ENCODE measurements at places on chromosomes 6 and 20.
A peak's percentile ranks its signal among the peaks of the same experiment; 100 is the strongest.

DNA sequence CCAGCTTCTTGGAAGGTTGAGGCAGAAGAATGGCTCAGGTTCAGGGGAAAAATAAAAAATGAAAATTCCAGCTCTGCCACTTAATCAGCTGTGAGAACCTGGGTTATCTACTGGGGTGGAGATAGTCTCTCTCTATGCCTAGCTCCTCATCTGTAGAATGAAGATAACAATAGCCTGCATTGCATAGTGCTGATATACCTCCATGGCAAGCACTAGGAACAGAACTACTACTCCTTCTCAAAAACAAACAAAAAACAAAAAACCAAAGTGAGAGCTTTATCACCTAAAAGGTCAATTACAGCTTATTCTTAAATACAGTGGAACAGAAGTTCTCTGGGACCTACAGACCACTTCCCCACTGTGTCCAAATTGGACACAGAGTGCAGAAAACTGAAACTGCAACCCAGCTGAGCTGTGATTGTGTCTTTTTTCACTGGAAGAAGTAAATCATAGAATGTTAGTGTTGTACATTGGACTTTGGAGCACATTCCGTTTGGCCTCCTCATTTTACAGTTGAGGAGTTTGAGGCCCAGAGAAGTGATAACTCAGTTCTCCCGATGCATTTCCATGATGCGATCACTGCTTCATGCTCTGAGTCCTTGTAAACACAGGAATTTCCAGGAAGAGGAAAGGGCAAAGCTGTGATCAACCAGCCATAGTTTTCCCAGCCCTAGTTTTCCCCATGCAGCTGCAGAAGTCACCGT, 23.3 kb downstream of the MTFR2 start:
- no peak for DNase-seq

GRCh38 chr6:107956181-107956580, 1.8 kb downstream of the SEC63 start:
- DNase-seq, result no peak

DNA sequence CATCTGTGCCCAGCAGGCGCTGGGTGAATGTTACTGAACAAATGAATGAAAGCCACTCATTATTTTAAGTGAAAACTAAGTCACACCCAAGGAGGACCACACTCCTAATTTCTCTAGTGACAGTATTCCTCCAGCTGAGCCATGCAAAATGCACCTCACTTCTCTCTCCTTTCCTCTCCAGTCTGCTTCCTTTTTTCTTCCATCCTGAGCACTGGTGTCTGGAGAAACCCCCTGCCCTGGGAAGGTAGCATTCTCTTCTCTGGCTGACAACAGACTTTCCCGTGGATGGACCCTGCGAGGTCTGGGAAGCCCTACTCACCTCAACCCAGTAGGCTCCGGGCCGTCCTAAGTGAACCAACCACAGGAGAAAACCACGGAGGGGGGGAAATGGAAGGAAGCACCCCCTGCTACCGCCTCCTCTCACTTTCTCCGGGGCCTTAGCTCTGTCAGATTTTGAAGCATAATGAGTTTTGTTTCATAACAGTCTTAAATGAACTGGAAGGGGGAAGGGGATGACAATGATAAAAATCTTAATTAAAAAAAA, 22.6 kb downstream of the TRERF1 start:
- no peak for DNase-seq

DNA sequence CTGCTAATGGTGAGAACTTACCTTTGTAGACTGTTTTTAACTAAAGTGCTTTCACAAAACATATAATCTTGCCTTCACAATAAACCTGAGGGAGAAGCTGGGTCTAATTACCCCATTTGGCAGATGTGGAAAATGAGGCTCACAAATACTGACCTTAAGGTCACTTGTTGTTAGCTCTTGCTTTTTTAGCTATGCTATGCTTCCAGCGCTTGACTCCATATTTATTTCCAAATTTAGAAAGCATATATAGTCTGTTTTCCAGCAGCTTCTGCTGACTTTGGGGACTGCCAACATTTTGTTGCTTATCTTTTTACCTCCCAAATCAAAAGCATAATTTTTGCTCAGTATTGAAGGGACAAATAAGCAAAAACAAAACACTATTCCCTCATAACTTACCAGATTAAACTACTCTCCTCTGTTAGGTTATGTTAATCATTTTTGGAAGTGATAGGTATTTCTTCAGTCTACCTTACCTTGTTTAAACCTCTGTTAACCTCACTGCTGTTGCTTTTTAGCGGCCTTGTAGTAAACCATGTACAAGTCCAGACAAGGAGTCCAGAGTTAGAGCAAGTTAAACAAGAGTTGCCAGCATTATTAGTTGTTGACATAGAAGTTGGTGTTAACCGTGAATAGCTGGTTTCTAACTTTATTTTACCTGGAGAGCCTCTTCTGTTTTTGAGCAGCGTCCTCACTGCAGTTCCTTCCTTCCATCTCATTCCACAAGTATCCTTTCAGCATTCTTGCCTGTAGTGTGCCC, 4.9 kb upstream of the BTBD3 start:
- DNase-seq, result no peak

DNA sequence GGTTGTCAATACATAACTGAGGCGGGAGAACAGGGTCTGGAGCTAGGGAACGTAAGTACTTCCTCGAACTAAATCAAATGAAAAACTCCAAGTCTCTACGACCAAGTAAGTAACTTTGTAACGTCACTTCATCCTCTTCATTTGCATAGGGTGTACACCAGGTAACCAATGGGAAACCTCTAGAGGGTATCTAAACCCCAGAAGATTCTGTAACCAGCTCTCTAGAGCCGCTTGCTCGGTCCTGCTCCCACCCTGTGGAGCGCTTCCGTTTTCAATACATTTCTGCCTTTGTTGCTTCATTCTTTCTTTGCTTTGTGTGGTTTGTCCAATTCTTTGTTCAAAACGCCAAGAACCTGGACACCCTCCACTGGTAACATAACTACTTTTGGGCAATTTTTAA, 133.5 kb upstream of the TMEM170B start:
- DNase-seq, result no peak

DNA sequence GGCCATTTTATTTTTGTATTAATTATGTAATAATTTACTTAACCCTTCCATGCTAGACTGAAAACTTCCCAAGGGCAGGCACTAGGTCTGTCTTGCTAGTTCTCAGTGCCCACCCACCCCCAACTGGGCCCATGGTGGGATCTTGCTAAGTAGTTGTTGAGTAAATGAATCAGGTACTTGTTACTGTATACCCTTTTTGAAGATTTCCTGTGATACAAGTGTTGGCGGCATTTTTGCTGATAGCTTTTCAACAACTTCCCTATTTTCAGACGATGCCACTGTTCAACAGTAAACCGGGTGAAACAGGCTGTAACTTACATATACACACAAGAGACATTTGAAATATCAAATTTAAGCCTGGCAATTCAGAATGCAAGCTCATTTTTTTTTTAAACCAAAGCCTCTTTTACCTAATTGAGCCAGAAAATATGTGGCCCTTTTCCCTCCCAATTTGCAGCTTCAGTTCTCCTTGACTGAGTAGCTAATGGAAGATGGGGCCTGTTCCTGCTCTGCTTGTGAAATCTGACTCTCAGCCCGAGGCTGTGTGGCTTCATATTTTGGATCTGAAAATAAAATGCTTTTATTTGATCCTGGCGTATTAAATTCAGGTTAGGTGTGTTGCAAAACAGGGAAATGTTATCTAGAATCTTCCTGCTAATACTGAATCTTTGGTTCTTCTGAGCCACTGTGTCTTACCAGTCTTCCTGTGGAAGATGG, 288.3 kb downstream of the NRN1 start:
- no peak for DNase-seq

- no peak for DNase-seq
These were observed 112.5 kb downstream of the FAM217A start for GRCh38 chr6:3966426-3966825.

DNA sequence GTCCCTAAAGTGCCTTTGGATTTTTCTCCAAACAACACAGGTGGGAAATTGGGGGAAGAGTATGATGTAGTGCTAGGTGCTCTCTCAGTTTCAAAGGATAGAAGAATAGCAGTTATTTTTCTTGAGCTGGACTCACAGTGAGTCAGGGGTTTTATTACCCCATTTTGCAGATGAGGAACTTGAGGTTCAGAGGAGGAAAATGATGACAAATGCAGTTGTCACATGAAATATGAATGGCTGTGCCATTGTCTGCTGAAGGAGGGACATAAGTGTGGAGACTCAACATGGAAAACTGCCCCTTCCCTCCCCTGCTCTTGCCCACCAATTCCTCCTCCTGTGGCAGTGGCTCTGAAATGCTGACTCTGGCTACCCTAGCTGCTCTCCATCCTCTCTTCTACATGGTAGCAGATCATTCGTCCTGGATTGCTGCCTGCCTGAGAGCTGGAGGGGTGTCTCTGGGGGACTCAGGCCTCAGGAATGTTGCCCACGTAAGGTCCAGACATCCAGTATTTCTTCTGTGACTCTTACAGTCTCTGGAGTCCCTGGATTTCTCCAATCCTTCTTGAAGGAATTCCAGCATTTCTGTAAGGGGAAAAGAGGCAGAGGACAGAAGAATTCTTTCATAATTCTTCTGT, 37.6 kb upstream of the EPB41L1 start:
- DNase-seq, result no peak

DNA sequence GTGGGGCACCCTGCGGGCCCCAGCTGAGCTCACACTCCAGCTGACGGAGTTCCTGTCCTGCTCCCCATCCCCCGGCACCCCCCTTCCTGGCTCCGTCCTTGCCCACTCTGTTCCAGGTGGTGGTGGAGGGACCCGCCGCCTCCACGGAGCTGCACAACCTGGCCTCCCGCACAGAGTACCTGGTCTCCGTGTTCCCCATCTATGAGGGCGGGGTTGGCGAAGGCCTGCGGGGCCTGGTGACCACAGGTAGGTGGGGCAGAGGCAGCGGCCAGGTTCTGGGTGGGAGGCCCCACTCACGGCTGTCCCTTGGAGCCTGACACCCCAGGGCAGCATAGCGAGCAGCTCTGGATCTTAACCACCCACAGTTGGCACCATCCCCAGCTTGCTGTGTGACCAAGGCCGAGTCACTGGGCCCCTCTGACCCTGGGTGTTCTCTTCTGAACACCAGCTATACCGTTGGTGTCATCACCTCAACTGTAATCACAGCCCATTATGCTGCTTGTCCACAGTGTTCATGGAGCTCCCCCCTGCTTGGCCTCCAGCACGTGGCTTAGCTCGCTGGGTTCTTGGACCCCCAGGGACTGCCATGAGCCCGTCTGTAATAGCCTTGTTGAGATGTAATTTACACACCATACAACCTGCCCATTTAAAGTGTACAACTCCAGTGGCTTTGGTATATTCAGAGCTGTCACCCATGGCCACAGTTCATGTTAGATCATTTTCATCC, 17.4 kb downstream of the COL20A1 start:
- no peak for DNase-seq

GRCh38 chr6:170583756-170584180, 669 bp downstream of the PDCD2 start:
- no peak for DNase-seq

GRCh38 chr6:1724124-1724523, 114.4 kb downstream of the FOXC1 start:
- DNase-seq, result no peak

DNA sequence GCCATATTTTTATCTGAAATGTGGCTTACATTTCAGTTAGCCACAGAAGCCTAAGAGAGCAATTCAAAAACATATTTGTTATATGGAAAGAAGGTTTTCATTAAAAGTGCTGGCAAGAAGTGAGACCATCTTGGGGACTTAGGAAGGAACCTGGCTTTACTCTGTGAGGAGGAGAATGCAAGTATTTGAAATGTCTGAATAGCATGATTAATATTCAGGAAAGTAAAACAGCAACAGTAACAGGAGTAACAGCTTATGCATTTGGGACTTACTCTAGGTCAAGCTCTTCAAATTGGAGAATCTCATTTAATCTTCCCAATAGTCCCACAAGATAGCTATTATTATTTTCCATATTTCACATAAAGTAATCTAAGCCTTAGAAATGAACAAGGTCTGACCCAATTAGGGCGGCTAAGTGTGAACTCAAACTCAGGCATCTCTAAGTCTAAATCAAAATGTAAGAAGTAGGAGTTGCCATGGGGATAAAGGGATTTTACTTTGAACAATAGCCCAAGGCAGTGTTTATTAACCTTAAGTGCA, 816.5 kb downstream of the BCKDHB start:
- no peak for DNase-seq

GRCh38 chr6:34110610-34111009, 35.3 kb downstream of the GRM4 start:
- no peak for DNase-seq

- DNase-seq, result peak; percentile 46
These were observed 7.9 kb upstream of the CDSN start for GRCh38 chr6:31128093-31128676.

- DNase-seq, result no peak
These were observed 475.3 kb upstream of the SOX4 start for GRCh38 chr6:21118216-21118780.

DNA sequence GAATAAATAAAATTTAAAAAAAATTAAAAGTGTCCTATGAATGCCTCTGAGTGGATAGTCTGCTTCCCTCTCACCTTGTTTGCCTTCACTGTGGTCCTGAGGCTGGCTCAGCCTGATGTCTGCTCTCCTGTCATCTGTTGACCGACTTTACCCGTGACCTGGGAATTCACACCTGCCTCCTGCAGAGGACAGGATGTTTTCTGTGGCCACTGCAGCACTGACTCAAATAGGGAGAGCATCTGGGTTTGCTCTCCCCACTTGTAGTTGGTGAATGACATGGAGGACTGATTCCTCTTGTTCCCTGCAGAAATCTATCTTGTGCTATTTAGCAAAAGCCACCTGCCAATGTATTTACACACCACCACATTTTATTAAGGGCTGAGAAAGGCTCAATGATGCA, 52.4 kb upstream of the ERVFRD-1 start:
- no peak for DNase-seq

GRCh38 chr20:10297223-10297622, 78.6 kb downstream of the SNAP25 start:
- no peak for DNase-seq

DNA sequence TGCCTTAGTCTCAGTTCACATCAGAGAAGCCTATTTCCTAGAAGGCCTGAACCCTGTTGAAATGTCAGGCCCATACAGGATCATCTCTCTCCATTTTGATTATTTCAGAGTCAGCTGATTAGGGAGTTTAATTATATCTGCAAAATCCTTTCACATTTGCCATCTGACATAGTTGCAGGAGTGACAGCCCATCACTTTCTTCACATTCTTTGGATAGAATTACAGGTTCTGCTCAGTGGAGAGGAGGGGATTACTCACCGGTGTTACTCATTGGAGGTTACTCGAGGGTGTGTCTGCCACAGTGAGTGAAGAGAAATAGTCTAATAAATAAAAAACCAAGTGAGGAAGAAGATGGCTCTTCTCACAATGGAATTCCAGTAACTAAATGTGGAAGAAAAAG, 216.8 kb downstream of the TMEM242 start:
- DNase-seq, result no peak

GRCh38 chr6:145332011-145332410, 403.3 kb downstream of the EPM2A start:
- no peak for DNase-seq

- no peak for DNase-seq
These were observed 116.4 kb downstream of the THEMIS start for GRCh38 chr6:127784468-127784867.

GRCh38 chr6:21800948-21801438, 207.4 kb downstream of the SOX4 start:
- no peak for DNase-seq
